Neural progenitor cell (in vitro differentiated cells): ENCODE measurements at places on chromosomes 5 and 9. TPM values are rescaled to one million over a fixed set of nuclear protein-coding genes. Genes with fewer than 3 reads are reported as not detected.
A peak's percentile ranks its signal among the peaks of the same experiment; 100 is the strongest.

GRCh38 chr5:126780165-126780827, 3.4 kb downstream of the LMNB1 start:
- peak; percentile 79 for DNase-seq
- no peaks in the 10 kb centered on the region for H3K36me3 ChIP-seq
- H3K27ac ChIP-seq: no peak overlapping the region
- no peaks in the 10 kb centered on the region for H3K27me3 ChIP-seq
- H3K4me1 ChIP-seq: peaks cover 11% of the 10 kb centered on the region
- H3K4me3 ChIP-seq: peak overlapping the region; percentile 66

DNA sequence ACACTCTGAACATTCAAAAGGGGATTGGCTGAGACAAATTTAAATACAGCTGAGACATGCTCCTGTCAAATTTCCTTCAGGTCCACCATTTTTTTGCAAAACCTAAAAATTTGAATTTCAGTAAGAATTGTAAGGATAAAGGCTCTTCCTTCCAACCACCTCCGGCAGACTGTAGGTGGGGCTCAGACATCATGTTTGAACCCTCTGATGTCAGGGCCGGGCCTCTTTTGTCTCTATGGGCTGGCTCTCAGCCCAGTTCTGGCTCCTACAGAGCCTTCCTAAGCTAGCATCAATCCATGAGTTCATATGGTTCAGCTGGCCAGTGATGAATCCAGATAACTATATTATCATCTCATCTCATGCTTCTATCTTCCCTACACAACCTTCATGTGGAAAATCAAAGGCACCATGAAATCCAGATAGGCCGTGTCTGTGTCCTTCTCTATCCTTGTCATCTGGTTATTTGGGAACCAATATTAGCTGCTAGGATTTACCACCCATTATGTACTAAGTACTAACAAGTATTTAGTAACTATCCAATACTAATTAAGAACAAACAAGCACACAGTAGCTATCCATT, 44.2 kb downstream of the NIPSNAP3B start:
- no peaks in the 10 kb centered on the region for H3K4me1 ChIP-seq
- no peak overlapping the region for H3K27ac ChIP-seq
- no peak overlapping the region for H3K4me3 ChIP-seq
- H3K27me3 ChIP-seq: no peaks in the 10 kb centered on the region
- no peaks in the 10 kb centered on the region for H3K36me3 ChIP-seq

Gene C5
- total RNA-seq: 4.5 and 5.5 TPM in 2 replicates

DNA sequence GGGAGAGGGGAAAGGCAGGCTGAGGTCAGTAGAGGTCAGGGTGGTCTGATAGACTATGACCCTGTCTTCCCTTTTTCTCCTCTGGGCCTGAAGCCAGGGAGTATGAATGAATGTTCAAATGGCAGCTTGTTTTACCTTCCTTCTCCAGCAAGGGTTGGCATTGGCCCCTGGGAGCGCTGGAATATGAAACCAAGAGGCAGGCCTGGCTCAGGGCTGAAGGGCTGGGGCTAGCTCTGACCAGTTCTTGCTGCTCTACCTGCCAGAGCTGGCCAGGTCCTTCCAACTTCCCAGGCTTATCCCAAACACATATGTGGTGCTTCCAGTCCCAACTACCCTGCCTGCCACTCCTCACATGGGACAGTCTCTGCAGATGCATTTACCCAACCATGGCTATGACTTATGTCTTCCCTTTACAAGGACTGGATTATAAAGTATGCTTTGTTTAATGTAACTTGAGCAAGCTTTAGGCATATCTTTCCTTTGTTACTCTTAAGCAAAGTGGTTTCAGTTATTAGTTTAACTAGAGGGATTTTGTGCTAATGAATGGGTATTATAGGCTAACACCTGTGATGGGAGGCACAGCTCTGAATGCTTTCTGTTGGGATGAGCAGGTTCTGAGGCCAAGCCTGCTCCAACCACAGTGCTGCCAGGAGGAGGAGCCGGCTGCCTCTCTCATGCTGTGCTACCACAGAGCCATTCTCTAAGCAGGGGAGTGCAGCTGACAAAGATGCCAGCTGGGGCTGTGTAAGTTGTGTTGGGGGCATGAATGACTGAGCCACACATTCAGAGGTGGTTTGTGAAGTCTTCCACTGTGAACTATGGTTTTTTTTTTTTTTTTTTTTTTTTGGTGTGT, 6.1 kb downstream of the CCNI2 start:
- peaks cover 27% of the 10 kb centered on the region for H3K4me1 ChIP-seq
- DNase-seq: peak; percentile 79
- H3K36me3 ChIP-seq: no peaks in the 10 kb centered on the region
- H3K27ac ChIP-seq: no peak overlapping the region
- H3K4me3 ChIP-seq: no peak overlapping the region

Gene FCN1
- total RNA-seq: not detected in 2 replicates

DNA sequence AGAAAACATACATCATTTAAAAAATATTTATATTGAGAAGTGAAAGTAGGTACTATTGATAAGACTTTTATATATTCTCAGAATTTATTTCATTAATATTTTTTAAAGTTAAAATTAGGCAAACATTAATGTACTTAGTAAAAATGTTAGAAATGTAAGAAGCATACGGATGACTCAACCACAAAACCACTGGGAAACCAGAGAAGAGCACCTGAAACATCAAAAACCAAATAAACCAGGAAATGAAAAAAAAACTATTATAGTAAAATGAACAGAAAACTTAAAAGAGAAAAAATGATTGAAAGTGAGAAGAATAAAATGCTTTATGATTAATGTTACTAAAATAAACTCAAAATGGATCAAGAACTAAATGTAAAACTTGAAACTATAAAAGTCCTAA, 233.2 kb upstream of the DAB2 start:
- no peak overlapping the region for H3K27ac ChIP-seq
- H3K36me3 ChIP-seq: no peaks in the 10 kb centered on the region
- no peak overlapping the region for H3K4me3 ChIP-seq
- H3K4me1 ChIP-seq: peaks cover 12% of the 10 kb centered on the region
- DNase-seq: no peak
- no peaks in the 10 kb centered on the region for H3K27me3 ChIP-seq

DNA sequence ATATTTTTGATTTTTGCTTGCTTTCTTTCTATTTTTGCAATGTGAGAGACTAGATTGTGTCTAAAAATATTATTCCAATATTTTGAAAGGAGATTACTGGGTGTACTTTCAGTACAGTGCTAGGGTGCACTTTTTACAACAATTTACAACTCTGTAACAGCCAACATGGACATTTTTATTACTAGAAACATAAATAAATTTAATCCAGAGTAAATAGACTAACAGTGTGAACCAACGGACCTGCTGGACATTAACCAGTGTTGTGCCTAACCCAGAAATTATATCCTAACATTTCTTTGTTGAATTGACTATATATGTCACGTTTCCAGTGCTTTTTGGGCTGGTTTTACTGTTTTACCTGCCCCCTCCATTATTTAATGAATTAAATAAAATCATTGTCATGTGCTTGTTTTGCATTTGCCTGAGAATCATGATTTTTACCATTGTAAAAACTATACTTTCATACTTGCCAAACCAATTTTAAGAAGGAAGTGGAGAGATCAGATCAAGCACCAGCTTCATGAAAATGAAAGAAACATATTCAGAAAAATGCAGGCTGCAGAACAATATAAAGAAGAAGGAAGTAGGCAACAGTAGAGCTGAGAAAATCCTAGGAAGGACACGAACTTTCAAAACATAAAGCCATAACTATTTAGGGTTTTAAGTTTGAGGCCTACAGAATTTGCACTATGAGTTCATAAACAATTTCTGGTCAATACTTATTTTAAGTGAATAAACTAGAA, 400.8 kb upstream of the PIK3R1 start:
- no peaks in the 10 kb centered on the region for H3K36me3 ChIP-seq
- H3K27ac ChIP-seq: no peak overlapping the region
- DNase-seq: no peak
- H3K4me3 ChIP-seq: no peak overlapping the region
- no peaks in the 10 kb centered on the region for H3K27me3 ChIP-seq

GRCh38 chr5:6392561-6392960, 14.2 kb upstream of the MED10 start:
- no peak overlapping the region for H3K4me3 ChIP-seq
- H3K36me3 ChIP-seq: no peaks in the 10 kb centered on the region
- DNase-seq: no peak
- no peaks in the 10 kb centered on the region for H3K27me3 ChIP-seq
- H3K4me1 ChIP-seq: no peaks in the 10 kb centered on the region

DNA sequence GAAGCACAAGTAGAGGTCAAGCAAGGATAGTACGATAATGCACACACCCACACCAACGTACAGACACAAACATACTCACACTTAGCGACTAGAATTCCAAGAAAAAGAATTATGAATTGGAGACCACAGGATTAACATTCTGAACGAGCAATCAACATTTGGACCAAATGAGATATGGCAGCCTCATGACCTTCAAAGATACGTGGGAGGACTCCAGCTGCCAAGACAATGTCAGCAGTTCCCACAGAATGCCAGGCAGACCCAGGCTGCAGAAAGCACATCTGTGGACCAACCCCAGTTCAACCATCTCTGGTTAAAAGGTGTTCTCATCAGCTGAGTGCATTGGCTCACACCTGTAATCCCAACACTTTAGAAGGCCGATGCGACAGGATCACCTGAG, 187.6 kb upstream of the GRAMD2B start:
- H3K4me3 ChIP-seq: no peak overlapping the region
- no peak for DNase-seq
- no peaks in the 10 kb centered on the region for H3K36me3 ChIP-seq
- H3K27me3 ChIP-seq: no peaks in the 10 kb centered on the region
- no peak overlapping the region for H3K27ac ChIP-seq
- H3K4me1 ChIP-seq: peaks cover 10% of the 10 kb centered on the region

Gene RETREG1
- total RNA-seq: 0.99 and 3.0 TPM in 2 replicates

Gene SGCD
- under 0.01 TPM in 1 of 2 replicates, not detected in the other for total RNA-seq

- DNase-seq: peak; percentile 72
- H3K36me3 ChIP-seq: peaks cover 7% of the 10 kb centered on the region
- no peaks in the 10 kb centered on the region for H3K4me1 ChIP-seq
- H3K27ac ChIP-seq: no peak overlapping the region
- no peak overlapping the region for H3K4me3 ChIP-seq
Measured at GRCh38 chr5:72268753-72269410, 51.2 kb downstream of the MRPS27 start.

- peaks cover 22% of the 10 kb centered on the region for H3K27me3 ChIP-seq
- no peak overlapping the region for H3K27ac ChIP-seq
- H3K4me1 ChIP-seq: no peaks in the 10 kb centered on the region
- no peak for DNase-seq
- no peaks in the 10 kb centered on the region for H3K36me3 ChIP-seq
- no peak overlapping the region for H3K4me3 ChIP-seq
Measured at GRCh38 chr5:132222649-132223038, 5.0 kb downstream of the P4HA2 start.

Gene RGS7BP
- 0.43 and 1.4 TPM in 2 replicates for total RNA-seq

Gene TPPP
- total RNA-seq: 0.87 TPM in 1 of 2 replicates, not detected in the other

DNA sequence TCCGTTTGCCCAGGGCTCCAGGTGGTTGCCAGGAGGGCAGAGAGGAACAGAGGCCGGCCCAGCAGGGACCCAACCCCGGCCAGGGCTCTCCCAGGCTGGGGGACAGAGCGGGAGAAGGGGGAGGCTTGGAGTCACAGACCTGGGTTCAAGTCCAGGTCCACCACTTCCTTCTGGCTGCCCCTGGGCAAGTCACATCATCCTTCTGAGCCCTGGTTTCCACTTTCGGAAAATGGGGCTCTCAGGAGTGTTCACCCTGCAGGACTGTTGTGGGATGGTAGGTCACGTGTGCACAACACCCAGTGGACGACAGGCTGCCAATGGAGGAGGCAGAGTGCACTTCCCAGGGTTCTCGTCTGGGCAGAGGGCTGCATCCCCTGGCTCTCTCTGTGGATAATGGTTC, 245.4 kb downstream of the PBX3 start:
- no peaks in the 10 kb centered on the region for H3K27me3 ChIP-seq
- no peaks in the 10 kb centered on the region for H3K4me1 ChIP-seq
- no peaks in the 10 kb centered on the region for H3K36me3 ChIP-seq
- no peak overlapping the region for H3K27ac ChIP-seq

- no peak overlapping the region for H3K4me3 ChIP-seq
- H3K36me3 ChIP-seq: no peaks in the 10 kb centered on the region
- H3K27me3 ChIP-seq: no peaks in the 10 kb centered on the region
- DNase-seq: no peak
Measured at GRCh38 chr9:124964604-124965003, 23.7 kb upstream of the GOLGA1 start.

GRCh38 chr5:132901036-132901435, 27.6 kb downstream of the LEAP2 start:
- H3K4me1 ChIP-seq: no peaks in the 10 kb centered on the region
- H3K4me3 ChIP-seq: no peak overlapping the region
- peaks cover 8% of the 10 kb centered on the region for H3K36me3 ChIP-seq
- H3K27me3 ChIP-seq: no peaks in the 10 kb centered on the region

DNA sequence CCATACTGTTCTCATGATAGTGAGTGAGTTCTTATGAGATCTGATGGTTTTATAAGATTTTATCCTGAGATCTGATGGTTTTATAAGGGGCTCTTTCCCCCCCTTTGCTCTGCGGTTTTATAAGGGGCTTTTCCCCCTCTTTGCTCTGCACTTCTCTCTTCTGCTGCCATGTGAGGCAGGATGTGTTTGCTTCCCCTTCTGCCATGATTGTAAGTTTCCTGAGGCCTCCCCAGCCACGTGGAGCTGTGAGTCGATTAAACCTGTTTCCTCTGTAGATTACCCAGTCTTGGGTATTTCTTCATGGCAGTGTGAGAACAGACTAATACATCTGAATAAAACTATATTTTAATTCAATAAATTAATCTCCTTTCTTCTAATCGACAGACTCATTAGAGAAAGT, 64.9 kb upstream of the ZSWIM6 start:
- peaks cover 11% of the 10 kb centered on the region for H3K4me1 ChIP-seq
- H3K27me3 ChIP-seq: no peaks in the 10 kb centered on the region
- no peak for DNase-seq
- no peak overlapping the region for H3K4me3 ChIP-seq

- no peak overlapping the region for H3K4me3 ChIP-seq
- no peaks in the 10 kb centered on the region for H3K36me3 ChIP-seq
- H3K4me1 ChIP-seq: no peaks in the 10 kb centered on the region
- no peaks in the 10 kb centered on the region for H3K27me3 ChIP-seq
- no peak overlapping the region for H3K27ac ChIP-seq
- no peak for DNase-seq
Measured at GRCh38 chr9:5971740-5972139, 43.7 kb downstream of the RANBP6 start.

Gene RPS14
- total RNA-seq: 3,204 and 3,639 TPM in 2 replicates

GRCh38 chr9:1272488-1272887, 222.3 kb downstream of the DMRT2 start:
- H3K4me1 ChIP-seq: no peaks in the 10 kb centered on the region
- H3K27ac ChIP-seq: no peak overlapping the region
- no peak for DNase-seq

DNA sequence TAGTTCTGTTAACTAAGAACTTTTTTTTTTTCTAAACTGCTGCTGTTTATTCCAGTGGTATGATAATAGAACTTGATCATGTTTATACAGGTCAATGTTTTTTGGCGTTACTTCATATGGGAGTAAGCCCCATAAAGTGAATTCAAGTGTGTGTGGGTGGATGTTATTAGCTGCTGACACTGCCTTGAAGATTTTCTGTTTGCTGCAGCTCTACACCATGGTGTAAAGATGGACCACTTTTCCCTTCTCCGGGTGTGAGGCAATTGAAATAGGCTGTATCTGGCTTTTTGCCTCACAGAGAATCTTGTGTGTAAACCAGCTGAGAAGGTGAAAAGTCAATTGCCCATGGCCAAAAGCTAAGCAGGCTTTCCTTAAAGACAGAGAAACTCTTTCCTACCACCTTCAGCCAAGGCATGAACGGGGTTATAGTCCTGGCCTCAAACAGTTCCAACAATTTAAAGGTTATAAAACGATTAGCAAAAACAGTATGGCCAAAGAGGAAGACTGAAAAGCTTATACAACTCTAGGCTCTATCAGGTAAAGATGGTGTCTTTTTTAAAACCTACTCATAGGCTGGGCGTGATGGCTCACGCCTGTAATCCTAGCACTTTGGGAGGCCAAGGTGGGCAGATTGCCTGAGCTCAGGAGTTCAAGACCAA, 33.9 kb upstream of the ABCA1 start:
- no peaks in the 10 kb centered on the region for H3K27me3 ChIP-seq
- H3K4me1 ChIP-seq: peaks cover 5% of the 10 kb centered on the region
- H3K27ac ChIP-seq: no peak overlapping the region
- no peaks in the 10 kb centered on the region for H3K36me3 ChIP-seq
- no peak for DNase-seq
